Stimulated activated naive CD4-positive, alpha-beta T cell (primary cell): ENCODE measurements at places on chromosomes 11 and 22.

- peak; percentile 85 for DNase-seq
Observed at GRCh38 chr11:59560702-59561473, 49.5 kb downstream of the OR4D9 start.

GRCh38 chr11:67421430-67422031 is 6.1 kb downstream of the CARNS1 start:
- no peak for DNase-seq

DNA sequence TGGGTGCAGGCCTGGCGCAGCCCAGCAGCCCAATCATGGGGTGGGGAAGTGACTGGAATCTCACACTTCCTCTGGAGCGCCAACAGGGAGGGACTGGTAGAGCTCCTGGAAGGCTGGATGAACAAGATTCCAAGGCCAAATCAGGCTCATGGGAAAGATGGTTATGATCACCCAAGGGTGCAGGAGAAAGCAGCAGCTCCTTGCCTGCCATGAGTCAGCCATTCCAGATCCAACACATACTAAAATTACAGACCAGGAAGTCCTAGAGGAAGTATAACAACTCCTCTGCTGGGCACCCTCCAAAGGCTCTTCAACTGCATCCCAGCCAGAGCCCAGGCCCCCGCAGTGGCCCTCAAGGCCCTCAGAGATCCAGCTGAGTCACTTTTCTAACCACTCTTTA is 427.3 kb downstream of the TENM4 start:
- no peak for DNase-seq

DNA sequence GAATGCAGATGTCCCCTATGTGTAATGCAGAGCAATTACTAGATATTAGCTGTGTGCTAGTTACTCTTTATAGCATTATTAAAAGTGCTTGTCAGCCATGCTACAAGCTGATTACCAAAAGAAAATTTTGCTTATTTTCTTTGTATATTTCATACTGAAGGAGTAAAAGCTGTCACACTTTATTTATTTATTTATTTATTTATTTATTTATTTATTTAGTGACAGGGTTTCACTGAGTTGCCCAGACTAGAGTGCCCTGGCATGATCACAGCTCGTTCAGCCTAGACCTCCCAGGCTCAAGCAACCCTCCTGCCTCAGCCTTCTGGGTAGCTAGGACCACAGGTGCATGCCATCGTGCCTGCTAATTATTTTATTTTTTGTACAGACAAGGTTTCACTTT is 4.3 kb upstream of the MTNR1B start:
- DNase-seq, result no peak

- DNase-seq, result no peak
Observed at GRCh38 chr22:39437791-39438704, 18.8 kb upstream of the MGAT3 start.

DNA sequence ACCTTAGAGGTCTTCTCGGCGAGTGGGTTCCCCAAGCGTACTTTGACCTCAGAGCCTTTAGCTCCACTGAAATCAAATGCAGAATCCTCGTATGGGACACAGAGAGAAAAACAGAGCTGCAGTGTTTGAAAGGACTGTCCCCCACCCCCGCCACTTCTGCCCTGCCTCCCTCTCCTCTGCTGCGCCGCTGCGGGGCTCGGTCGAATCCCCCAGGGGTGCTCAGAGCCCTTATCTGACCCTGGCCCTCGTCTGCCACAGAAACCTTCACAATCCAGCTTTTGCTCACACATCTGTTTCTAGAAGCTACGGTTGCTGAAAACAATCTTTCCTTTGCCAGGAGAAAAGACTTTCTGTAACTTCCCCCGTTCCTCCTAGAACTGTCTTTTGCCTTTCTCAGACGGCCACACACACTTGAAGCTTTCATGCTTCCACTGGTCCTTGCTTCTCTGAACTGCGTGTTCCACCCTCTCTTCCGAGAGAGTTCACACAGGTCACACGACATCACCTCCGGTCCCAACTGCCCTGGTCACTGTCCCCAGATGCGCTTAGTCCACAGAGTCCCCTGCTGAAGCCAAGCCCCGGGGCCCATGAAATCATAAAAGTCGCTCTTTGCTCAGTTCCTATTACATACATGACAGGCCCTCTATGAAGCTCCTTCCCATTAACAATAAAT is 3.7 kb downstream of the SMIM35 start:
- no peak for DNase-seq

GRCh38 chr11:22194907-22195306 is 2.0 kb downstream of the ANO5 start:
- no peak for DNase-seq

DNA sequence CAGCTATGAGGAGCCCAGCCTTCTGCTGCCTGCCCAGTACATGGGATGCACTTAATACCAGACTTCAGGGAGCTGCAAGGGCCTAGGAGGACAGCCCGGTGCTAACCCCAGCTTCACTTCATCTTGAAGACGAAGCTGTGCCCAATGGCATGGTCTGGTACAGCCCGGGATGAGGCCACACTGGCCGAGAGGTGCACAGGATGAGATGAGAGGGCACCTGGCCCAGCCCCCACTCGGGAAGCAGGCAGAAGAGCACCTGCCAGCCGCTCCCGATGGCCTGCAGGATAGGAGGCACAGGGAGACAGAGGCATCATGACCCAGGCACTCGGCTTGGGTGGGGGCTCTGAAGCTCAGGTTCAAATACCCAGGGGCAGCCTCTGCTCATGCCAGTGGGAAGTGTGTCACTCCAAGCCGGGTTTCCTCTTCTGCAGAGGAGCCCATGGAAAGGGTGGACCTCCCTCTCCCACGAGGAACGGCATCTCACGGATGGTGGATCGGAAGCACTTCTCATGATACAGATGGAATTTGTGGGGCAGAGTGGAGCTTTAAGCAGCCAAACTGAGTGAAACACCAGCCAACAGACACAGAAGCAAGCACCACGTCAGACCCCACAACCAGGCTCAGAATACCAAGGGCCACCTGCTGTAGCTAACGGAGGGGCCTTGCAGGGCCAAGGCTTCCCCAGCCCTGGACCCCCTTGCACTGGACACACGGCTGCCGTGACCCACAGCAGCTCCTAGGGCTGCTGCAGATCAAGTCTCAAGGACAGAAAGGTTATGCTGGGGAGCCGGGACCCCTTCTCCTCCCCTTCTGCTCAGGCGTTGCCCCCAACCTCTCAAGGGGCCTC is 875.2 kb downstream of the BRD1 start:
- DNase-seq, result no peak

DNA sequence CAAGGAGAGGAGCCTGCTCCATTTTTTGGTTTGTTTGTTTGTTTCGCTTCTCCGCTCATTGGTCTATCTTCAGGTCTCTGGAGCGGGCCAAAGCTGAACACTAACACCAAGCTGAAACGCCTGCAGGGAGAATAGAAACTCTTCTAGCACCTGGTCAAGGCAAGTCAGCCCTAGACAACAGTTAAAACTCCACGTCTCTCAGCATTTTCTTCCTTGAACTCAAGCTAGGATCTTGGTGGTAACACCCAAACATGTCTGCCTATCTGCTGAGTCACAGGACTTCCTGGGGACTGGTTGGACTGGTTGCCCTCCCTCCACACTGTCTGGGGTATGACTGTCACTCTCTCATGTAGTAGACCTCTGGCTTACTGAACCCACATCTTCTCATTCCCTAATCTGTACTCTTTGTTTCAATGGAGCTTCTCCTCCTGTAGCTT is 23.9 kb upstream of the RBFOX2 start:
- no peak for DNase-seq

- DNase-seq, result no peak
Observed at GRCh38 chr11:114816791-114817190, 138.5 kb downstream of the NXPE2 start.

- no peak for DNase-seq
Observed at GRCh38 chr11:90124946-90125345, 9.5 kb upstream of the NAALAD2 start.

DNA sequence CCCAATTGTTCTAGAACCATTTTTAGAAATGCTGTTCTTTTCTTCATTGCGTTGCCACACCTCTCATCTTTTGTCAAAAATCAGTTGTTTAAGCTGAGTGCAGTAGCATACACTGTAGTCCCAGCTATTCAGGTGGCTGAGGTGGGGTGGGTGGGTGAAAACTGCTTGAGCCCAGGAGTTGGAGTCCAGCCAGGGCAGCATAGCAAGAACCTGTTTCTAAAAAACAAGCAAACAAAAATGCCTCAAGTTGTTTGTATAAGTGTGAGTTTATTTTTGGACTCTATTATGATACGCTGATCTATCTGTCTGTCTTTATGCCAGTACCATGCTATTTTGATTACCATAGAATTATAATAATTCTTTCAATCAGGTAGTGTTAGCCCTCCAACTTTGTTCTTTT is 62.5 kb upstream of the RRM1 start:
- DNase-seq, result no peak

- DNase-seq, result no peak
Observed at GRCh38 chr11:121614636-121615240, 162.0 kb upstream of the SORL1-AS1 start.

DNA sequence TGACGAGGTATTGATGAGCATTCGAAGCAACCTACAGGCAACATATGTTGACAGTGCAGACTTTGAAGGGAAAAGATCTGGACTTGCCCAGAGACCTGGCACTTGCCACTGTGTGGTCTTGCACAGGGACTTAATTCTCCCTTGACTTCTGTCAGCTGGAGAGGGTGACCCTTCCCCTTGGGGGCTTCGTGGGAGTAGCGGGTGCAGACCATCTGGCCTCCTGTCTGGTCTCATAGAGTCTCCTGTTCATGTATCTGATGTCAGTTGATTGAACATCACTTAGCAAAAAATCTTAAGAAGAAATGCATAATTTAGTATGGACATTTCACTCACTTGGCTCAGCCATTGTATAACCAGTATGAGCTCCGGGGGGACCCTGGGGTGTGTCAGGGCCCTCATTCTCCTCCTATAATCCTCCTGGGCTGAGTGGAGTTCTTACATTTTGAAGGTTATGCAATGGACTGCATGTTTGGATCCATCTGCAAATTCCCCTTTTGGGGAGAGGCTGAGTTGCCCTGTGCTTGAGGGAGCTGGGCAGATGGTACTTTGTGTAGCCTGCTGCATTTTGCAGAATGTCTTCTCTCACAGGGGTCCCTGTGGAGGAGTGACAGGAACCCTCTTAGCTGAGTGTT is 13.0 kb downstream of the BCR start:
- no peak for DNase-seq

DNA sequence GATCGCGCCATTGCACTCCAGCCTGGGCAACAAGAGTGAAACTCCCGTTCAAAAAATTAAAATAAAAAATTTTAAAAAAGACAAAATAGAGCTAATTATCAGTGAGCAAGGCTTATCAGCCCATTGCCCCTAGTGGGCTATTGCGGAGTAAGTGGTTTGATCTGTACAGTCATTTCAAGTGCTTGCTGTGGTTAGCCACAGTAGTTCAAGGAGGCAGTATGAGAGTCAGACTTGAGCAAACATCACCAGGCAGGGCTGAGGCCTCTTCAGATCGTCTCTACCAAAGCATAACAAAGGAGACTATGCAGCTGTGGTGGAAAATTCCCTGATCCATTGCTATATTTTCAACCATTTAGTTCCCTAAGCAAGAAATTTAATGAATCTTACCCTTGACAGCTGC is 4.3 kb upstream of the SBF2 start:
- DNase-seq, result peak; percentile 37

- DNase-seq, result no peak
Observed at GRCh38 chr22:17258015-17258787, 39.0 kb upstream of the ADA2 start.

DNA sequence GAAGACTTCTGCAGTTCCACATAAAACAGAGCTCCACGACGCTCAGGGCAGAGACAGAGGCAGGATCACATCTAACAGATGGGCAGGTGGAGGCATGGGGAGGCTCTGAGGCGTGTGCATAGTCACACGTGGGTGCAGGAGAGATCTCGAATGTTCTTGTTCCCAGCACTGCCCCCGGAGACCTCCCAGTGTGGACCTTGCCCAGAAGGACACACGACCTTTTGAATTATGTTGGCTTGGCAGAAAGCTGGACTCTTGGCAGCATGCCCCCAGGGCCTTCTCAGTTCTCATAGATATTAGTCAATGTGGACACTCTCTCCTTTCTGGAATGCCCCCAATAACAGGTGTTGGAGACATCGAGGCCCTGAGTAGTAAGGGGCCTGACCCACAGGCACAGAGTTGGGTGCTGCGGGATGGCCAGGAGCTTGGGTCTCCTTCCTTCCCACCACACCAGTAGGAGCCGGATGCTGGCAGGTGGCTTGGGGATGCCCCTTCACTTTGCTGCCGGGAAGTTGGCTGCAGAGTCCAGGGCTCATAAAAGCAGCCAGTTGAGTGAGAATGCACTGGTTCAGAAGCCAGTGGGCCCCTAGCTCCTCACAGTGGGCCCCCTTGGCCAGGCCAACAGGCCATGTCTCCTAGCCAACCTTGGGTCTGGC is 12.1 kb downstream of the MYEOV start:
- DNase-seq, result no peak

- DNase-seq, result no peak
Observed at GRCh38 chr22:32216911-32217310, 12.0 kb upstream of the RFPL2 start.

GRCh38 chr11:78646564-78647185 is 72.0 kb upstream of the NARS2 start:
- peak; percentile 59 for DNase-seq

GRCh38 chr22:33803371-33804282 is 116.6 kb downstream of the LARGE1 start:
- no peak for DNase-seq

GRCh38 chr22:41834005-41834944 is 1.4 kb downstream of the SREBF2 start:
- no peak for DNase-seq

- DNase-seq, result no peak
Observed at GRCh38 chr22:38104084-38104483, 6.4 kb downstream of the BAIAP2L2 start.

DNA sequence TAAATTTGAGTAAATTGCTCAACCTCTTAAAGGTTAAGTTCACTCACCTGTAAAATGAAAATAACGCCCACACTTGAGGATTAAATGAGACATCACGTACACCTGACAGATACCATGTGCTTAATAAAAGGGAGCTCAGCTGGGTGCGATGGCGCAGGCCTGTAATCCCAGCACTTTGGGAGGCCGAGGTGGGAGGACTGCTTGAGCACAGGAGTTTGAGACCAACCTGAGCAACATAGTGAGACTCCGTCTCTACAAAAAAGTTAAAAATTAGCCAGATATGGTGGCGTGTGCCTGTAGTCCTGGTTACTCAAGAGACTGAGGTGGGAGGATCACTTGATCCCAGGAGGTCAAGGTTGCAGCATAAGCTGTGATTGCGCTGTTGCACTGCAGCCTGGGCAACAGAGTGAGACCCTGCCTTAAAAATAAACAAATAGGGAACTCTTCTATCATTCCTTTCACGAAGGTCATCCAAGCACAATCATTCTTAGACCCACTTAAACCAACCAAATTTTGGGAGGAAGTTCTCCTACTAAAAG is 134.1 kb downstream of the BBOX1 start:
- DNase-seq, result no peak

GRCh38 chr11:128828350-128828749 is 38.7 kb downstream of the KCNJ1 start:
- no peak for DNase-seq

- no peak for DNase-seq
Observed at GRCh38 chr22:33070600-33070999, 12.4 kb upstream of the SYN3 start.
